ENCODE measurements at places on chromosomes 11 and 22.
A peak's percentile ranks its signal among the peaks of the same experiment; 100 is the strongest.

DNA sequence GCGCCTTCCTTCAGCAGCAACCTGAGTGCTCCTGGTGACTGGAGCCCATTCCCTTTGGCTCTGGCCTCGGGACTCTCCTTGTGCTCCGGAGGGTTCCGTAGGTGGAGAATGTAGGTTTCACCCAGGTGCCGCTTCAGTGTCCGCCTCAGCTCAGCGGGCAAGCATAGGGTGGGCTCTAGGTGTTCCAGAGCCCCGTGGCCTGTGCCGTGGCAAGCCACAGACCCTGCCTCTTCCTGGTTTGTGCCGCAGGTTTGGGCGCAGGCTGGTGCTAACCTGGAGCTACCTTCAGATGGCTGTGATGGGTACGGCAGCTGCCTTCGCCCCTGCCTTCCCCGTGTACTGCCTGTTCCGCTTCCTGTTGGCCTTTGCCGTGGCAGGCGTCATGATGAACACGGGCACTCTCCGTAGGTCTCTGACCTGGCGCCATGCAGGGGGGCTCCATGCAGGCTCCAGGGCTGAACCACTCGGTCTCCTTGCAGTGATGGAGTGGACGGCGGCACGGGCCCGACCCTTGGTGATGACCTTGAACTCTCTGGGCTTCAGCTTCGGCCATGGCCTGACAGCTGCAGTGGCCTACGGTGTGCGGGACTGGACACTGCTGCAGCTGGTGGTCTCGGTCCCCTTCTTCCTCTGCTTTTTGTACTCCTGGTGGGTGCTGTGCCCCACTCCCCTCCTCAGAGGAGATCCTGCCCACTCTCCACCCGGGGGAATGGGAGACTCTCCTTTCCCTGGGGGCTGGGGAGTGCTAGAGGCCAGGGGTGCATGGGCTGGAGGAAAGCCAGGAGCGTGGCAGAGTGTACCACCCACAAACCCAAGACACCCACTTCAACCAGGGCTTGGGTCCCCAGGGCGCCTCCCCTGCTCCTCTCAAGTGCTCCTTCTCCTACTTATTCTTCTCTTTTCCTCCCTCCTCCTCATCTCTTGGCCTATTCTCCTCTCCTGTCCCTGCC, 2.4 kb downstream of the SLC22A12 start:
- no peak for DNase-seq

DNA sequence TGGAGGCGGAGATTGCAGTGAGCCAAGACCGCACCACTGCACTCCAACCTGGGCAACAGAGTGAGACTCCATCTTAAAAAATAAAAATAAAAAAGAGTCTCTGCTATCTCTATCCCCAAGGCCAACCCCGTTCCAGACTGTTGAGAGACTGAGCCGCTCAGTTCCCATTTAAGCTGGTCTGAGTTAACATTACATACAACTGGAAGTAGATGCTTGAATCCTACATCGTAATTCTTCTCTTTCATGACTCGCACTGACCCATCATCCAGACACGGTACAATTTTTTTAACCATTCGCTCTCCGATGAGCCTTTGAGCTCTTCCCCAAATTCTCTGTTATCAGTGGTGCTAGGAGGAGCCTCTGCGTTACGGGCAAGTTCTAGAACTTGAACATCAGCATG, 4.9 kb upstream of the CYTH4 start:
- DNase-seq = no peak

DNA sequence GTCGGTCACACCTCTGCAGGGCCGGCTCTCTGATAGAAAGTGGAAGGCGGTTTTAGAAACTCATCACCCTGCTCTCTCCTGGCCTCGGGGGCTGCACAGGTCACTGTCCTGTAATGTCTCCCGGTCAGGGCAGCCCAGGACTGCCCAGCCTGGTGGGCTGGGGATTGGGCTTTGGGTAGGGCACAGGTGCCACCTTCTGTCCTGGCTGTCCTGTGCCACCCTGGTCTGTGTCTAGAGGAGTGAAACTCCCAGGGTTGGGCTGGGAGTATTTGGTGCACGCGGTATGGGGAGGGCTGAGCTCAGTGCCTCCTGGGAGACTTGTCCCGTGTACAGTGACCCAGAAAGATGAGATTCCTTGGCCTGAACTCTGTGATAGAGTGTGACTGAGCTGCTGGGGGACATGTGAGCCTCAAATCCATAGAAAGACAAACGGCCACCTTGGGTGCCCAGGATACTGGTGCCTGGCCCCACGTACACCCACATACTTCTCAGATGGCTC, 17.8 kb downstream of the SART1 start:
- DNase-seq = no peak

GRCh38 chr11:9090488-9091043, 833 bp downstream of the SCUBE2 start:
- DNase-seq = no peak

DNA sequence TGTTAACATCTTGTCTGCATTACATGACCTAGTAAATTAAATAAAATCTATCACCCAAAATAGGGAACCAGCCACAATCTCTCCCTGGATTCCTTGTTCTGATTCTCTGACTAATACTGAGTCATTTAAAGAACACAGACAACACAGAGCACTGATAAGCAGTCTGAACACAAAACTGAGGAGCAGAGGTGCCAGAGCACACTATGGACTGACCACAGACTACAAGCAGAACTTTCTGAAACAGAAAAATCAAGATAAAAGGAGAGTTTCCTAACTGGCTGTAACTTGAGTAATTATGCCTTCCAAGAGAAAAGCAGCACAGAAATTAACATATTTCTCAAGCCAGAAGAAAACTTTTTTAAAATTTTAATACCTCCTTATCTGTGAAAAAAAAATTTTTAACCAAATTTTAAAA, 128.8 kb downstream of the SGSM3 start:
- peak; percentile 92 for DNase-seq

- DNase-seq = peak; percentile 21
These were observed 37.8 kb upstream of the CELSR1 start for GRCh38 chr22:46574993-46575910.

DNA sequence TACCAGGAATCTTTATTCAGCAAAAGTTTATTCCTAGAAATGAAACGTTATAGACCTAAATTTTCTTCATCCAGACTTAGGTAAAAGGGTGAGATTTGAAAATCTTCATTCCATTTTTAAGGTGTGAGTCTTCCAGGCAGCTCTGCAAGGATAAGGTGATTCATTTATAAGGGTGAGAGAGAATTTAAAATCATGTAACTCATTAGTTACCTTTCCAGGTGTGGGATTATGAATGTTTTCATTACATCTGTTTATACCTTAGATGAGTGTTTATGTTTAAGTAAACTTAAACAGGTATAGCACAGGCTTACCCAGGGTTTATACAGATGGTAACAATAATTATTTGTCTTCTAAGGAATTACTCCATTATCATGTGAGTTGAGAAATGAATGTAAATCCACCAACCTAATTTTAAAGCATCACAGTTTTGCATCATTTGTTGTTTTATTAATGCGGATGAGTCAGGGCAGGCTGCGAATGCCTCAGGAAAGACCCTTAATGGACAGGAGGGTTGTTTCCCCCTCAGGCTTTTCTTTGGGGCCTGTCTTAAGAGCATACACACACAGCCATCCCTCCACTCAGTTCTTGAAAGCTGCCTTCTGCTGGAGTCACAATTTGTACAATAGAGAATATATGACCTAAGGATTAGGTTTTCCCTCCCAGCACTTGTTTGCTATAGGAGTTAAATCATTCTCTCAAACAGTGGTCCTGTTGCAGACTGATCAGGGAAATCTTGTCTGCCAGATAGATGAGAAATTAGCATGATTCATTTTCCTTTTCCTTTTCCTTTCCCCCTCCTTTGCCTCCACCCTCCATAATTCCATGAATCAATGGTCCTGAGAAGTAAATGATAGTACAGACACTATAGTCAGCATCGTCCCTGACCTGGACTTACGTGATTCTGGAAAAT, 3.0 kb downstream of the PRSS23 start:
- no peak for DNase-seq
